ENCODE measurements at places on chromosomes 13 and 19. TPM values are rescaled to one million over a fixed set of nuclear protein-coding genes. Genes with fewer than 3 reads are reported as not detected.

DNA sequence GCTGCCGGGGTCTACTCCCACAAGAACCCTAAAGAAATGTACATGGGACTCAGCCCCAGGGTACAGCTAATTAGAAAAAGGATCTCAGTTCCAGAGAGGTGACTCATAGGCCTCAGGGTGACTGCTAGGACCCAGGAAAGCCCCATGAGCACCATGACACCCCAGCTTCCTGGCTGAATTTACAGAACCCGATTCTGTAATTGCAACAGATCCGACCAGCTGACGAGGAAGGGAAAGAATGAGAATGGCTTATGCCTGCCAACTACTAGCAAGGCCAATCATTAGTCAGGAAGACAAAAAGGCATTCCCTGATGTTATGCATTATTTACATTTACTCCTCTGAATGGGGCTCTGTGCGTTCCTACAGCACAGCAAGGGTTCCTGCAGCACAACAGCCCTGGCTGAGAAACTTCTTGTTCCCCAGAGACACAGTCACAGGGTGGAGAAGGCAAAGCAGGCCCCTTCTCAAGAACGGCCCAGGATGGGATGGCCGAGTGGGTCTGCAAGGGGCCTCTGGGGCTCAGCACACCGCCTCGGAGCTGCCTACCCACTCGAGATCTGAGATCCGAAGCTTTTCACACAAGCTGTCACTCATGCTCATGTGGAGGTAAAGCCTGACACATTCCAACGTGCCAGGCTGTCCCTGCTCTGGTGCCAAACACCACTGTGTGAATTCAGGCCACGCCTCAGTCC lies 27.2 kb downstream of the PBX4 start:
- H3K27me3 ChIP-seq: no peaks in the 10 kb centered on the region
- no peaks in the 10 kb centered on the region for H3K36me3 ChIP-seq
- H3K27ac ChIP-seq: peak overlapping the region; percentile 18

- no peak overlapping the region for H3K27ac ChIP-seq
- H3K4me3 ChIP-seq: no peak overlapping the region
- H3K27me3 ChIP-seq: no peaks in the 10 kb centered on the region
- H3K36me3 ChIP-seq: no peaks in the 10 kb centered on the region
- no peaks in the 10 kb centered on the region for H3K4me1 ChIP-seq
Measured at GRCh38 chr19:9849791-9850190, 14.7 kb downstream of the PIN1 start.

Gene GRIK5
- 2.4 TPM for polyA plus RNA-seq

- H3K27me3 ChIP-seq: no peaks in the 10 kb centered on the region
- no peak overlapping the region for H3K4me3 ChIP-seq
- H3K27ac ChIP-seq: peak overlapping the region; percentile 43
Measured at GRCh38 chr19:33436360-33437345, 63.1 kb downstream of the CEBPG start.

DNA sequence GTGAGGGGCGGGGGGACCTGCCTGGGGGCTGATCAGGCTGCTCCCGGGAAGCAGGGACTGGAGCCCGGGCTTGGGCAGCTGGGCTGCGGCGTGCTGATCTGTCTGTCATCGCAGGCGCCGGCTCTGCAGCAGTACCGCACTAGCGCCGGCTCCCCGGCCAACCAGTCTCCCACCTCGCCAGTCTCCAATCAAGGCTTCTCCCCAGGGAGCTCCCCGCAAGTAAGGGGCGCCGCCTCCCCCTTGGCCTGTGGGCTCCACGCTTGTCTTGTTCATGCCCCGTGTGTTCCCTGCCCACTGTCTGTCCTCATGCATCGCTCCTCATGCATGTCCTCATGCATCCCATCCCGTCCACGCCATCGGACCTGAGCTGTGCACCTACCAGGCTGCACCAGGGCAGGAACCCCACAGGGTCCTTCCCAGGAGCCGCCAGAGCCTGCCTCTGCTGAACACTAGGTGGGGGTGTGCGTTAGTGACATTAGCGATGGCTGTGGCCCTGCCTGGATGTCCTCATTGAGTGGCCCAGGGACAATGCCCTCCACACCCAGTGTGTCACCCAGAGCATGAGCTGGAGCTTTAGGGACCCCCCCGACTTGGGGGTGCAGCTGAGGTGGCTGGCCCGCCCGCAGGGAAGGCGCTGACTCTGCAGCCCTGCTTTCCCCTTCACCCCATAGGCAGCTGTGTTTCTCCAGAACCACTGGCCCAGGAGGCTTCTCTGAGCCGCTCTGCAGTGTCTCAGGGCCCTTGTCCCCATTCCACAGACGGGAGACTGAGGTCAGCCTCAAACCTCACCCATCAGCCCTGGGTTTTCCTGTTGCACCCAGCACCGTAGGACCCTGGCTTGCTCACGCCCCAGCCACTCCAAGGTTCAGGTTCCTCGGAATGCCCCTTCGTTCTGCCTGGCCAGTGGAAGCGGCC lies 19.5 kb downstream of the COMP start:
- no peaks in the 10 kb centered on the region for H3K27me3 ChIP-seq
- H3K36me3 ChIP-seq: peaks cover 3% of the 10 kb centered on the region
- H3K4me1 ChIP-seq: peaks cover 11% of the 10 kb centered on the region
- DNase-seq: no peak
- no peak overlapping the region for H3K4me3 ChIP-seq
- H3K27ac ChIP-seq: no peak overlapping the region

DNA sequence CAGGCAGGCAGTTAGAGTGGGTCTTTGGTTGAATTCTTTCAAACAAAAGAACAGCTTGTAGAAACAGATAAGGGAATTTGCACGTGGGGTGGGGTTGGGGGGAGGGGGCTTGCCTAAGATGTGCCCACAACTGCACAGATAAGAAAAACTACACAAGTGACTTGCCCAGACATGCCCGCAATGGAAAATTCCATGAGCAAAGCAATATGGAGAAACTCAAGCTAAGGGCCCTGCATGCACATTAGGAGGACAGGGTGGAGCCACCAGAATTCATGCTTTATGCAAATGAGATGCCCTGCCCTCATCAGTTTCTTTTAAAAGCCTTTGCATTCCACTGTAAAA lies 755.6 kb upstream of the MIR17HG start:
- no peak for DNase-seq
- no peaks in the 10 kb centered on the region for H3K4me1 ChIP-seq
- H3K27ac ChIP-seq: no peak overlapping the region

All from SK-N-SH (cell line).